Endodermal cell (in vitro differentiated cells): ENCODE measurements at places on chromosomes 2 and 18. TPM values are rescaled to one million over a fixed set of nuclear protein-coding genes. Genes with fewer than 3 reads are reported as not detected.

Gene ERICH2
- total RNA-seq: 9.6 and 10.0 TPM in 2 replicates

Gene CCL20
- total RNA-seq: not detected in 2 replicates

Gene SLC14A1
- total RNA-seq: not detected in 3 replicates

Gene TSPYL6
- not detected in 2 replicates for total RNA-seq

Gene CSRNP3
- 13.6 to 16.1 TPM (median 14.1 TPM) in 3 replicates for total RNA-seq

Gene GPR55
- 0.47 to 3.1 TPM (median 2.6 TPM) in 3 replicates for total RNA-seq

Gene ANKRD23
- 2.1 and 2.6 TPM in 2 replicates for total RNA-seq

Gene SCN9A
- total RNA-seq: 0.35 and 0.45 TPM in 2 replicates

DNA sequence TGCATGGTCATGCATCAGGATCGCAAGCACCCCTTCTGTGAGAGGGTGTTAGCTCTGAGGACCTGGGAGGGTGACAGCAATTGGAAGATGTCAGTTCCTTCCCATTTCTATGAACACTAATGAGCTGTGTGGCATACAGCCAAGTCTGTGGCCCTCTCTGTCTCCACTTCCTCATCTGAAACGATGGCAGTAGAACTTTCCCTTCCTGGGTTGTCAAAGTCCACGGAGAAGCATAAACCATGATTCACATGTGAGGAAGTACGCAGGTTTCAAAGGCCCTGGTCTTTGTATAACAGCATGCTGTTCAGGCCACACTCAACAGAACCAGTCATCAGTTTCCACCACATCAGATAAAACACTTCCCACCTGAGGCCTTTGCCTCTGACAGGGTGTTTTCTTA lies 167.4 kb upstream of the RAB6C start:
- no peak for DNase-seq

- peak; percentile 59 for DNase-seq
Observed at GRCh38 chr18:55856229-55856628, 268.2 kb upstream of the TCF4 start.

DNA sequence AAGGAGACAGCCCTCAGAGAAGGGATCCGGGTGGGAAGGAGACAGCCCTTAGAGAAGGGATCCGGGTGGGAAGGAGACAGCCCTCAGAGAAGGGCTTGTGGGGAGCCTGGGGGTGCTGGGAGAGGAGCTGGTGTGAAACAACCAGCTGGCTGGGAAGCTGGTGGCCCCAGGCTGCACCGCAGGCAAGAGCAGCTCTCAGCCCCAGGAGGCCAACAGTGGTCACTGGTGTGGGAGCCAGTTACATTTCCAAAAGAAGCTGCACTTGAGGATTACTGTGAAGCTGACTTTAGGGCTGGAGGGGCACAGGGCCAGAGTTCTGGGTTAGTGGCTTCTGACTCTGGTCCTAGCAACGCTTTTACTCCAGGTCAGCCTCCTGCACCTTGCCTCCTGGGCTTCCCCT lies 3.3 kb downstream of the HES6 start:
- DNase-seq: no peak

GRCh38 chr18:46570666-46571065 lies 86.4 kb downstream of the LOXHD1 start:
- DNase-seq: no peak

- no peak for DNase-seq
Observed at GRCh38 chr18:72539901-72540300, 4.2 kb downstream of the CBLN2 start.

DNA sequence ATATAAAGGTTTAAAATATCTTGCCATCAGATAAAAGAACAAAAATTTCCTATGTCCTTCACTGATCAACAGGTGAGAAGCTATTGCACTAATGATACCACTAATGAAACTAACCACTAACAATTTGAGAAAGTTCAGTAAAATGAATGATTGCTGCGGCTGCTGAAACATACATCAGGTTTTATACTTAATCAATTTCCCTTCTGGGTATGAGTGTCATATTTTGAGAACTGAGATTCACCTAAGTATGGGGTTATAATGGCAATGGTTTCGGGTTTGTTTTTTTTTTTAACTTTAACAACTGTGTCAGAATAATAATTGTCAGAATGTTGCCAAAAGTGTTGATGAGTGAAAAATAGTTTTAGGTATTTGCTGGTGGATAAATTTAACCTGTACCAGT lies 151.3 kb upstream of the SLC39A10 start:
- no peak for DNase-seq

DNA sequence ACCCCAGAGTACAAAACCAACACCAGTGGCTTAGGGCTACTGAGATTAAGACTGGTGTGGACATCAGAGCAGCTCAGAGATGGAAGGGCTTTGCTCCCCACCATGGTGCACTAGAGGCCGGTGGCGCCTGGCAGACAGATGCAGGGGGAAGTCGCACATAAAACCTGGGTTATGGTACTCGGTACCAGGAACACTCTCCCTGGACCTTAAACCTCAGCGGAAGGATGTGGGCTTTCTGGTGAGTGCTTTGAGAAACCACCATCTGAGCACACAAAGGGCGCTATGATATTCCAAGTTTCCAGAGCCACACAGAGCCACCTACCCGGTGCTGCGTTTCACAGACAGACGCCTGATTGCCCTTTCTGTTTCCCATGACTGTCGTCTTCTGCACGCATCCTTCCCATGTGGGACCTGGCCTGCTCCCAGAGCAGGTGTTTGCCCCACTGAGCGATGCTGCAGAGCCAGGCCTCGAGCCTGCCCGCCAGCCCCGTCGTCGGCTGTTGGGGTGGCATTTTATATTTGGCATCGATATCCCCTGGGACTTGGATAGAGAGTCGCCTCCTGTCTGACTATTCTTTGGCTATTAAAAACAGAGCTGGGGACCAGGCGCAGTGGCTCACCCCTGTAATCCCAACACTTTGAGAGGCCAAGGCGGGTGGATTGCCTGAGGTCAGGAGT lies 89.5 kb upstream of the ODC1 start:
- peak; percentile 44 for DNase-seq

DNA sequence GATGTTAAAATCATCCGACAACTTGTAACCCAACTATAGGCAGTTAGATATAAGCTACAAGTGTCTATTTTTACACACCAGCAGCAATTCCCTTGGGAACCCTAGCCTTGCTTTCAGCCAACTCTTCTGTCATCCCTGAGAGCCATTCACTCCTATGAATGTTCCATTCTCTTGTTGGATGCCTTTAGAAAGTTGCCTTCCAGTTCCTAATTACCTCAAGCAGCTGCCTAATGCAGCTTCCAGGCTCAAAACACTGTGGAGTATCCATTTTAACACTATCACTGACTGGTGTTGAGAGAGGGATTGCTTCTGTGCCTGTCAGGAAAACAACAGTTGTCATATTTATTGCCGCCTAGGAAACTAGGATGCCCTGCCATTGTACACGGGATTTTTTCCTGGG lies 402.0 kb upstream of the ACVR2A start:
- no peak for DNase-seq

DNA sequence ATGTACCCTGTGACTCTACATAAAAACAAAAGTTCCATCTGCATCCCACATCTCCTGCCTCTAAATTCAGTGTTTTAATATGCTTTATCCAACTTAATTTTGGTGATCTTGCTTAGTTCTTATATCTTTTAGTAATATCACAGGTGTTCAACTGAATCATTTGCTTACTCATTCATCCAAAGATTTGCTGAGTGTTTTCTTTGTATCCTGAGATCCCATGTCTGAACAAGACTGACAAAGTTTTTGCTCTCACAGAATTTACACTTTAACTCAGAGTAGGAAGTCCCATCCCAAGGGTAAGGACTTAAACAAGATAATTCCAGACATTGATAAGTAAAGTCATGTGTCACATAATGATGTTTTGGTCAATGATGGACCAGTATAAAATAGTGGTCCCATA lies 87.0 kb downstream of the FSIP2 start:
- DNase-seq: no peak

DNA sequence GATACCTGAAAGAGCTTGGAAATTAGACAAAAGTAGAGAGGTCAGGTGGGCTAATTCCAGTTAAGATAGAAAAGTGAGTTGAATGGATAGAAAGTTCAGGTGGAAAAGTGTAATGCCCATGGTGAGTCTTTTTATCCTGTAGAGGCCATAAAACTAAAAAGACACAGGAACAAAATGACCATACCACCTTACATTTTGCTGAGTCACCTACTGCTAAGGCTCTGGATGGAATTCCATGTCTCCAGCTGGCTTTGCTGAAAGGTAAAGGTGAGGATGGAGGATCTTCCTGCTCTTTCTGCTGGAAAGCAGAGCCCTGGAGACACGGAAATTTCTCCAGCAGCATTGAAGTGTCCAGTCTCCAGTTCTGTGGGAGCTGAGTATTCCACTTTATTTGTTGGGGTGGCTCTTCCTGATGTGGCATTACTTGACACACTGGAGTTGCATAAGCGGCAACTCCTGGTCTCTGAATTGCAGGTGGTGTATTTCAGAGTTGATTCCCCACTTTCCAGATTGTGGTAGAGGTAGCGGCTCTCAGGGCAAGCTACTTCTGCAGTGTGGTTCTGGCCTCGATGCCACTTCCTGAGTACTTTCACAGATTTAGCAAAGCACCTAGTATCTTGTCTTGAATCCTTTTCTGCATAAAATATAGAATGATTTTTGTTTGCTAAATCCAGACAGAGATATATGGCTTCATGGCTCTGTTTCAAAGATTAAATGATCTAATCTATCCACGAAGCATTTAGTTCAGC lies 10.7 kb downstream of the IL1RL2 start:
- DNase-seq: no peak

- DNase-seq: no peak
Observed at GRCh38 chr18:48689548-48689947, 150.7 kb downstream of the CTIF start.

DNA sequence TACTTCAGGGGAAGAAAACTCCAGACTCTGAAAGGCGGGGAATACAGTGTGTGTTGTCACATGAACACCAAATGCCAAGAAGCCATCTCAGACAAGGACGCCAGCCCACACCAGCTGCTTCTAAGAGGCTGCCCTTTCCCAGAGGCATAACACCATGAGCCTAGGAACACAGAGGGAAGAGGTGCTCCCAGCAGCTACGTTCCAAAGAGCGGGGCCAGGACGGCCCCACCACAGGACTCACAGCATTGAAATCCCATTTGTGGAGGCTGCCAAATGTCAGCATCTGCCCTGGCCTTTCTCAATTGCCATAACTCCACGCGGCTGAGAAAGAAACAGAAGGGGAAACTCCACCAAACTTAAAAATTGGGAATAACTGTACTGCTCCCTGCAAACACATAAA lies 20.1 kb upstream of the ID2 start:
- no peak for DNase-seq

GRCh38 chr2:221553333-221553732 lies 18.8 kb downstream of the EPHA4 start:
- DNase-seq: no peak

DNA sequence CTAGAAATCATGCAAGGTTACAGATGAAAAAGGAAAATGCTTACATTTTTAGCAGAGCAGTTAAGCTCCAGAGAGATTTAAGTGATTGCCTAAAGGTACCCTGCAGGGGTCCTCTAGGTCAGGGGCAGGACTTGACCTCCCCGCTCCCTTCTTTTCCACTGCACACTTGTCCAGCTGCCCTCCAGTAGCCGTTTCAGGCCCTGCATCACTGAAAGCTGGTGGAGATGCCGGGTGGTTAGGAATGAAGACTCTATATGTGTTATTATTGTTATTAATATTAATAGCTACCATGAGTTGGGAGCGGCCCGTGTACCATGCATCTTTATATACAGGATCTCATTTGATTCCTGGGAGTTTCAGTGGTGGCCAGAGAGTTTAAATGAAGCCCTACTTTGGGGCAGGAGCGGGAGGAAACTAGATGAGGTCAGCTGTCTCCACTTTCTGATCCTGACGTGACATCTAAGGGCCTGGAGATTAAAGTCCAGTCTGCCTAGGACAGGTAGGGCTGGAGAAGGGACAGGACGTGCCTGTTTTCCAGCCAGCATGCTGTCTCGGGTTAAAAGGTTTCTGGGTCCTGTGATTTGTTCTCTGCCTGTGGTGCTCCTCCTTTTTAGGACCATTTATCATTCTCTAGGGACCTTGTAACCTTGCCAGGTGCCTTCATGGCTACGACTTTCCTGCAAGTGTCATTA lies 2.1 kb downstream of the TMEM37 start:
- no peak for DNase-seq

GRCh38 chr2:133760376-133760775 lies 192.1 kb upstream of the NCKAP5 start:
- no peak for DNase-seq

DNA sequence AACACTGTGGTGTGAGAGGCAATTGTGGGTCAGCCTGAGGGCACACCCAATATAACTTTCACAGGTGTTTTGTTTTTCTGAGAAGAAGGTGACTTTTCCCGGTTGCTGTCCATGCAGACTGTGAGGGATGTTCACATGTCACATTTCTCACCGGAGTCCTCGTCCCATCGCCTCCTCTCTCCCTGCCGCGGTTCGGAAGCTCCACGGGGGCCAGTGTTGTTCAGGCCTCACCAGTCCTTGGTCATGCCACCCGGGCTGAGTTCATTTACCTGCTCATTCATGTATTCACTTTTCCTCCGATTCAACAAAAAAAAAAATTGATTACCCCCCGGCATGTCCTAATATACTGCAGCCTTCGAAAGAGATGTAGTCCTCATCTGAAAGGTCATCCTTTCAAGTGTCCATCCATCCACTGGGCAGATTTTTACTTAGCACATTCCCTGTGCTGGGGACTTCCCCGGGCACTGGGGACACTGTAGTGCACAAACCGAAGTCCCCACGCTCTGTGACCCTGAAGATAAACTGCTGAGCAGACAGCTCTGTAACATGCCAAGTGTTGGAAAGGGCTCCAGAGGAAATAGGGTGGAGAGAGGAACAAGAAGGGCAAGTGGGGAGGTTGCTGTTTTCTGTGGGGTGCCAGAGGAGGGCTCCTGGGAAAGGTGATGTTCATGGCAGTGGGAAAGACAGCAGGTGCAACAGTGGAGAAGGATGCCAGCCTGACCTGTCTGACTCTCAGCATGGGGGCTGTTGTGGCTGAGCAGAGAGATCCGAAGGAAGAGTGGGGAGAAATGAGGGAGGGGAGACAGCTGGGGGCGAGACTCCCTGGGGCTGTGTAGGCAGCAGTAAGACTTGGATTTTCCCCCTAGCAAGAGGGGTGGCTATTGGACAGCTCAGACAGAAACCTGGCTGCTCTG lies 22.4 kb downstream of the LRRFIP1 start:
- no peak for DNase-seq

DNA sequence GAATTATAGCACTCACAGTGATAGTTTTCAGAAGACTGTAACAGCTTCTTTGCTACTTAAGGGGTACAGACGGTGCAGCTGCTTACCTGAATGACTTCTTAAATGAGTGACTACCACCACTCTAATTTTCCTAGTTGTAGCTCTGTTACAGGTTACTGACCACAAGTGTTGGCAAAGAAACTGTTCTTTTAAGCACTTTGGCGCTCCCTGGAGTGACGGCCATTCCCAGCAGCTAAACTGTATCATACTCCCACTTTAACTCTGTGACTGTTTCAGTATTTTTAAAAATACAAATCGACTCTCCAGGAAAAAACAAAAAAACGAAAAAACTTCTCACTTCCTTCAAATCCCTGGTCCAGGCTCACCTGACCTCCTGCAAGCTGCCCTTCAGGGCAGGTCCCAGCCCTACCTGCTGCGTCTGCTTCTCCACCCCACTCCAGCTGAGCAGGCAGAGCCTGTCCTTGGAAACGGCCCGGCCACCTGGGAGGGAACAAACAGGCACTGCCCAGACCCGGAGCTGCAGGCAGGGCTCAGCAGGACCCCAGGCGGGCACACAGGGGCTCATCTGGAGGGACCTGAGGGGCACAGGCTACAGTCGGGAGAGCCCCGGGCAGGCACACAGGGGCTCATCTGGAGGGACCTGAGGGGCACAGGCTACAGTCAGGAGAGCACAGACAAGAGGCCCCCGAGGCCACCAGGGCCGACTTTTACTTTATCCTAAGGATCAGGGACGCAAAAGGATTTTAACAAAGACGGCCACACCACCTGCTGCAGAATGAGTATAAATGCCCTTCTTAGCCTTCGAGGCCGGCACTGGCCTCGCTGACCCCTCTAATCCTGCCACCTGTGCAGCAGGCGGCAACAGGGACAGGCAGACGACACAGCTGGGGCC lies 24.5 kb downstream of the SLC66A2 start:
- peak; percentile 40 for DNase-seq
